ENCODE measurements at places on chromosomes 3 and 15.

GRCh38 chr3:133271539-133271938 lies 128.3 kb upstream of the BFSP2 start:
- no peak for DNase-seq

GRCh38 chr3:130894130-130894985 lies 474 bp downstream of the ATP2C1 start:
- peak; percentile 6 for DNase-seq

DNA sequence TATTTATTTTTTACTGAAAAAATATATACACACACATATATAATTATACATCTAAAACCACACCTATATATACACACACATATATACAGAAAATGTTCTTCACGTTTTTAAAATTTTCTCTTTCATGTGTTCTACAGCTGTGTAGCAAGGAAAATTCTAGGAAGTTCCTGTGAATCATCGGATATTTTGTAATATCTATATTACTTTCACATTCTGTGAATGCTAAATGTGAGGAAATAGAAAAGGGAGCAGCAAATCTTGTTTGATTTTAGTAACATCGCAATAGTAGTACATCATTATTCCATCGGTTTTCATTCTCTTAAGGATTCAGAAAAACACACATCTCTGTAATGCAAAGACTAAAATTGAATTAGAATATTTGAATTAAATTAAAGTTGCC lies 836.8 kb upstream of the NECTIN3 start:
- no peak for DNase-seq

GRCh38 chr3:23254835-23255234 lies 51.7 kb downstream of the UBE2E2 start:
- no peak for DNase-seq

GRCh38 chr3:37626736-37627565 lies 234.7 kb upstream of the CTDSPL start:
- no peak for DNase-seq

- DNase-seq, result no peak
Measured at GRCh38 chr3:52931889-52932288, 34.5 kb upstream of the STIMATE start.

- DNase-seq, result no peak
Measured at GRCh38 chr3:278300-279064, 81.9 kb downstream of the CHL1 start.

DNA sequence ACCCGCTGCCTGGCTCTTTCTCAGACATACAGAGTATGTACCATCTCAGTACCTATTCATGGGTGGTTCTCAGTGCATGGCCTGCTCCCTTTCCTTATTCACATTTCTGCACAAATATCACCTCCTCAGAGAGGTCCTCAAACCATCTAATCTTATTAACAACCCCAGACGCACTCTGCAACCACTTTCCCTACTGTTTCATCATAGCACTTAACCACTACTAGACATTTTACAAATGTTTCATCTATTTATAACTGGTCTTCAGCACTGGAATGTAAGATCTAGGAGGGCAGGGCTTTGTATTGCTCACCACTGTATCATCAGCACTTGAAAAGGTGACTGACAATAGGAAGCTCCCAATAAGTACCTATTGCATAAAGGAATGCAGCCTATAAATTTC lies 45.1 kb downstream of the TNIK start:
- no peak for DNase-seq

- peak; percentile 57 for DNase-seq
Measured at GRCh38 chr3:52240059-52240885, 1.3 kb upstream of the TWF2 start.

GRCh38 chr15:66865622-66866611 lies 163.9 kb downstream of the SMAD6 start:
- DNase-seq, result no peak

GRCh38 chr3:4411236-4411635 lies 55.8 kb downstream of the SUMF1 start:
- DNase-seq, result no peak

DNA sequence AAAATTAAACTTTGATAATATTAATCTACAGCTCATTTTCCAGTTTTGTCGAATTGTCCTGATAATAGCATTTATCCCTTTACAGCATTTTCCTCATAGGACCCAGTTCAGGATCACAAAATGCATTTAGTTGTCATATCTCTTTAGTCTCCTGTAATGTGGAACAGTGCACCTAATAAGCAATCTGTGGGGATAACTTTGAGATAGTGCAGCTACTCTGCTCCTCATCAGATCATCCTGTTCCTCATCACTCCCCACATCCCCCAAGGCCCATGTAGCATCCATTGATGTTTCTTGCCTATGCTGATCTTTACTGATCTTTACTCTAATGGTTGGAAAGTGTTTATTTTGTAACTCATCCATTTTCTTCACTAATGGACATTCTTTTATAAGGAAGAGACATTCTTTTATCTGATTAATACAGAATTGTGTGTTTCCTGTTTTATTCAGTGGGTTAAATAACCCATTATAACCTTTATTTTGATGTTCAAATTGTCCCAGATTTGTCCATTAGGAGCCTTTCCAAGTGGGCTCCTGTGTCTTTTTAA lies 7.5 kb downstream of the RNF111 start:
- no peak for DNase-seq

- no peak for DNase-seq
Measured at GRCh38 chr3:141419946-141420345, 51.6 kb downstream of the ZBTB38 start.

DNA sequence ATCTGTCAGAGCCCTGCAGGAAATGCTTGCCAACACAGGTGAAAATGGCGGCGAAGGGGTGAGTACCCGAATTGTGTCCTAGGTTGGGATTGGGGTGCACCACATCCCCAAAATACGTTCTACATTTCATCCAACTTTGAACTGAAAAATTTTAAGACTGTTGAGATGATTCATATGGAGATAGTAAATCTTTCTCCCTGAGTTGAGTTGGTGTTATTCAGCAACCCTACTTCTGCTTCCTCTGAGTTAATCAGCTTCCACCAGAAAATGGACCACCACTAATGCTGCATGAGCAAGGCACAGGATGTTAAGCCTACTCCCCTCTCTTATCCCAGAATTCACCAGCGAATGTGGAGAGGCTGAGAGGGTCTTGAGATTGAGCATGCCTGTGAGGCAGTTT lies 192.9 kb downstream of the RYR3 start:
- DNase-seq, result no peak

- DNase-seq, result peak; percentile 53
Measured at GRCh38 chr15:84715441-84716035, 401 bp downstream of the SEC11A start.

- no peak for DNase-seq
Measured at GRCh38 chr3:100782348-100782747, 73.1 kb downstream of the TFG start.

GRCh38 chr3:168029705-168030104 lies 66.0 kb downstream of the GOLIM4 start:
- no peak for DNase-seq

DNA sequence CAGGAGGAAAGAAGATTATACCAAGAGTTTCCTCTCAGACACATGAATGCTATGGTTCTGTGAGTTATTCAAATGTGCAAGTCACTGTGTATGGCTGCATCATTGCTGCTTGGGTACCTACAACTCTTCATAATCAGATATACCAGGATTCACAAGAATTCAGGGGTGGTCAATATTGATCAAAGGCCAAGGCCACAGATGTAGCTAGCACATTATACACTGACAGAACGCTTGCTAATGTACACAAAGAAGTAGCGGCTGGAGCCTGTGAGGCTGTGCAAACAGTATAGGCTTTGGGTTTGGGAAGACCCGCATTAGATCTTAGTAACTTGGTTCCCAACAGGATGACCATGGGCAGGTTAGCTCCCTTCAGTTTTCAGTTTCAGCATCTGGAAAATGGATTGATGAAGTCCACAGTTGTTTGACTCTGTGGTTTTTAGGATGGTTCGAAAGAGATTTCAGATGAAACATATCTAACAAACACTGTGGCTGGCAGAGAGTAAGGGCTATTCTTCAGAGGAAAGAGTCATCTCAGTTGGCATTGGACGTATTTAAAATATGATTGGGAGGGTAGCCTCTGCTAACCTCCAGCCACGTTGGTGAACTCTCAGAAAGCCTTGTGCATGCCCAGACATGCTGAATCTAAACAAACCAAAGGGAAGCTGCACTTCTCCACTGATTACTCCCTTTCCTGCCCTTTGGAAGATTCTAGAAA lies 748.7 kb upstream of the CFAP20DC start:
- no peak for DNase-seq

DNA sequence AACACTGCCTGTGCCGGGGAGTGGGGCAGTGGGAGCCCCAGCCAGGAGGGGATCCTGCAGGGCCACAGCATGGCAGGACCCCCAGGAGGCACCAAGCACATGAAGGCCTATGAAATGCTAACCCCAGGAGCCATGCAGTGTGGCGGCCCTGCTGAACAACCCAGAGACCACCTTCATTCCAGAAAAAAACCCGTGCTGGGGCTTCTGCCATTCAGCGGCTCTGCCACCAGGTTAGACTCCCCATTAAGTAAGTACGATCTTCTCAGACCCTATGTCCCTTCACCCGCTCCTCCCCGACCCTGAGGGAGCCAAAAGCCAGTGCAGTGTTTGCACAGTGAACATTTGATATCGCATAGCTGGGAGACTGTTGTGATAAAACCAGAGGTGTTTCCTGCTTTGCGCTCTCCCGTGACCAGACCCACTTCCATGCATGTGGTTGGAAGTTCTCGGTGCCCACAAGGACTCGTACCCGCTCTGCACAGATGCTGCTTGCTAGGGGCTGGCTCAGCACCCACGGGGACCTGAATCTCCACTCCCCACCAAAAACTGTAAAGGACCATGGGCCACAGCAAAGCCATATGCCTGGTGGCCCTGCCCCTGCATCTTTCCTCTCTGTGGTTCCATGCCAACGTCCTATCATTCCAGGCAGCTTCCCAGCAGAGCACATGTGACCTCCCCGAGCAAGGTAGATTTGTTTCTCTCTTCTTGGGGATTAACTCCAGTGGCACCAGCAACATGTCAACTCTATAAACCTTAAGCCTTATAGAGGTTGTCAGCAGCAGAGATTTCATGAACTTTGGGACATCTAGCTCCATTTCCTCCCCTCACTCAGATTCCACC lies 5.3 kb downstream of the PLA2G4D start:
- no peak for DNase-seq

DNA sequence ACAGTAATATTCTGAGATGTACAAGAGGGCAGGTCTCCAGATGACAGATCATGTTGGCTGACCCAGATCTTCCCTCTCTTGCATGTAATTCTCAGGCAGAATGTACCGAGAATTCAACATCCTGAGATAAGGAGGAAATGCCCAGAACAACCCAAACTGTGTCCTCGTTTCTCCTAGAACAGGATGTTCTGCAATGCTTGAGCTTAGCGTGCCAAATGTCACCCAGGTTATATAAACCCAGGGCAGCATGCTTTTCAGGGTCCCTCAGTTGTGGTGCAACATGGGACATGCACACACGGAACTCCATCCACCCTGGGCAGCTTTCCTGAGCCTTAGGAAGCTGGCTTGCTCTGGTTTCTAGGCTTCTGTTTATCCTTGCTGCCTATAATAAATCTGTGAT lies 102.1 kb upstream of the CMC1 start:
- no peak for DNase-seq

- DNase-seq, result no peak
Measured at GRCh38 chr3:51191768-51192167, 193.3 kb upstream of the MANF start.

- DNase-seq, result peak; percentile 16
Measured at GRCh38 chr3:135895106-135895733, 70.3 kb upstream of the PPP2R3A start.

DNA sequence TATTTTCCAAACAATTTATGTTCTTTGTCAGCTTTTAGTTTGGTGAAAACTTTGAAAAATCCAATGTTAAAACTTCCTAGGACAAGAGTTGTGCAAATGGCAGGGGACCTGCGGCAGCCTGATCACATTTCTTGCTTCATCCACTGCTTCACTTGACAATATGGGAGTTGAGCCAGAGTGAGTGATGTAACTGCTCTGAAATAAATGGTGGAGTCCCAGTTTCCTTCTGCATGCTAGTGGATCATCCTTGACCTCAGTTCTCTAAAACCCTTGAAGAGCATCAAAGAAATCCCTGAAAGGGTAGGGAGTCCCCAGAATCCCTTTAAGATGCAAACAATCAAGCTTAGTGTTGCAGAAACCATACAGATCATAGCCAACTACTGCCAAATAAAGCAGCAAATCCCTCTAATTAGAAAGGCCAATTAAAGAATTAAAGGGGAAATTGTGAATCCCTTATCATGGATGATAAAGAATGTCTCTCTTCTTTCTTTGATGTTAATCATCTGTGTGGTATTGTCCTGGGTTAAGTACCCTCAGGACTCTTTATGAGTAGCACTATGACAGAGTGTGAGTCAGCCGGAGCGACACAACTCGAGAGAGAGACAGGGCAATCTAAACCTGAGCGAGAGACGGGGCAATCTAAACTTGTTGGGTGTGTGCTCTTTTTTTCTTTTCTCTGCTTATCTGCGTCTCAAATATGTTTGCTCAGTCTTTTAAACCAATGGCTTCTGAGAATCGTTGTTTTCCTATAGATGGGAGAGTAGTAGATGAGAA lies 41.8 kb upstream of the GAP43 start:
- no peak for DNase-seq

GRCh38 chr3:125191256-125191655 lies 21.3 kb downstream of the SLC12A8 start:
- no peak for DNase-seq

GRCh38 chr15:62879770-62880169 lies 162.8 kb upstream of the TPM1 start:
- no peak for DNase-seq

GRCh38 chr15:48266024-48266689 lies 60.1 kb downstream of the SLC12A1 start:
- DNase-seq, result no peak

DNA sequence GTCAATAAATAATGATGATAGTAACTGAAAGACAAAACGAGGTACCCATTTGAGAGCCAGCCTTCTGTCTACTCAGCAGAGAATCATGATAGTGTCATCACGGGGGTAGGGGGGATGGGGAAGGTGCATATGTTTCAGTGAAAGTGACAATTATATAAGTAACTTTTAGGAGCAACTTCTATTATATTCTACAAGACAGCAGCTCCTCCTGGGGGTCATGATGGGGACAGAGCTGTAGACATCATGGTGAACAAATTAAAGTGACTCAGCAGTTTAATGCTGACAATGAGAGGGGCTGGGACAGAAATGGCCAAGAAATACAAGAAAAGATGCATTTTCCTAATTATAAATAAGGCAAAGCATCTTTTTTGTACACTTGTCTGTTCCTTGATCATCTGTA lies 11.8 kb downstream of the CAPN3 start:
- no peak for DNase-seq

- DNase-seq, result no peak
Measured at GRCh38 chr3:21621181-21621651, 129.8 kb downstream of the ZNF385D start.

DNA sequence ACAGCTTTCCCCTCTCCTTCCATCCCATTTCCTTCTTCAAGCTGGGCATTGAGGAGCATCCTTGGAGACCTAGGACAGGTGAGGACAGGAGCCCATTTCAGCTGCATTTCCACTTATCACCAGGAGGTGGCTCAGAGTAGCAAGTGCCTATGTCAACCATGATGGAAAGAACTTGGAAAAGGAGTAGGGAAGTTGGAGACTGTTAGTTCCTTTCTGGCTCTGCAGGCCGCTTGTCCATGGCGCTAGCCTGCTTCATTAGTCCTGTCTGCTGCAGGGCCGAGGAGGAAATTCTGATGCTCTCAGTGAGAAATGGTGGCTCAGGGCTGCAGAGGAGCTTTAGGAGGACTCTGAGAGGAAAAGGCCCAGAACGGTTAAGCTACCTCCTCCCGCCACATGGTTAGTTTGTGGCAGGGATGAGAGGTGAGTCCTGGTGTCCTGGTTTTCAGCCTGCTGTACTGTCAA lies 7.0 kb upstream of the CD276 start:
- DNase-seq, result no peak

GRCh38 chr15:65416845-65417416 lies 5.8 kb downstream of the IGDCC4 start:
- no peak for DNase-seq

GRCh38 chr15:100332231-100332630 lies 9.5 kb downstream of the ADAMTS17 start:
- DNase-seq, result no peak
